Erythroblast (primary cell): ENCODE measurements at places on chromosomes 5 and 9.
A peak's percentile ranks its signal among the peaks of the same experiment; 100 is the strongest.

DNA sequence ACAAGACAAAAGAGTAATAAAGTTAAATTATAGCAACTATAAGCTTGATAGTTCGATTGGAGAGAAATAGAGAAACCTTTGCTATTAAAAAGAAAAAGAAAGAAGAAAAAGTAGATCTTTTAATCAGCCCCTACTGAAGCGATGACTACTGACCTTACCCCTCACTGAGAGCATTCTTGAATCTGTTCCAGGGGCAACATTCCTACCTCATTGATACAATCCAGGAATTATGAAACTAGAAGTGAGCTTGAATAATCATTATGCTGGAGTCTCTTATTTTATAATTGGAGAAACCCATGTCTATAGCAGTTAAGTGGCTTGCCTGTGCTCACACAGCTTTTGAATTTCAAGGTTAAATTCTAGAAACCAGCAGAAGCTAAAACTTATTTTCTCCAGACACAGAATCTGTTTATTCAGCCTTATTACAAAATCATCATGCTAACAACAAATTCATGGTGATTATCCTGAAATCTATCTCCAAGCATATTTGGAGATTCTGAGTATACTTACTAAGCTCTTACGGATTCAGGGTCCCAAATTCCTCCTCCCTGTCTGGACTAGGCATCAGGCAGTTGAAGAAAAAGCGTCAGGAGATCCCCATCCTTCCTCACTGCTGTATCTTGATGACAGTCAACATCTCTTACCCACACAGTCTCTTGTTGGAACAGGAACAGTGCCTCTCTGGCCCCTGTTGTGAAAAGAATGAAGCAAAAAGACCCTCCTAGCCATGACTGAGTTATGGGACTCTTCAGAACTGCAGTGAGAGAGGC is 547.6 kb upstream of the WWC1 start:
- no peak for DNase-seq

DNA sequence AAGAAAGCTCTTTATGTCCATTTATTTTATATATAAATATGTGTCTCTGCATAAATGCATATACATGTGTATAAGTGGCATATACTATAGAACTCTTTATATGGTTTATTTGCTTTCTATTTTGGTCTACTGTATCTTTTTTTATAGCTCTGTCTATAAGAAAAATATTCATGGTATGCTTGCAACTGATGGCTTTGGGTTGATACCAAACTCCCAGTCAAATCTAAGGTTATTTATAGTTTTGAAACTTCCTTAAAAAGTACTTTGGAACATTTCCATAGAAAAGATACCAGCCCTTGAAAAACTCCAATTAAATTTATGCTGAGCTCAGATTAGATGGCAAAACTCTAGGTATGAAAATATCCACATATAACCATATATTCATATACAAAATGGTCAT is 120.0 kb upstream of the KLF9 start:
- DNase-seq = no peak

- no peak for DNase-seq
Observed at GRCh38 chr5:55599148-55600050, 64.6 kb upstream of the PLPP1 start.

DNA sequence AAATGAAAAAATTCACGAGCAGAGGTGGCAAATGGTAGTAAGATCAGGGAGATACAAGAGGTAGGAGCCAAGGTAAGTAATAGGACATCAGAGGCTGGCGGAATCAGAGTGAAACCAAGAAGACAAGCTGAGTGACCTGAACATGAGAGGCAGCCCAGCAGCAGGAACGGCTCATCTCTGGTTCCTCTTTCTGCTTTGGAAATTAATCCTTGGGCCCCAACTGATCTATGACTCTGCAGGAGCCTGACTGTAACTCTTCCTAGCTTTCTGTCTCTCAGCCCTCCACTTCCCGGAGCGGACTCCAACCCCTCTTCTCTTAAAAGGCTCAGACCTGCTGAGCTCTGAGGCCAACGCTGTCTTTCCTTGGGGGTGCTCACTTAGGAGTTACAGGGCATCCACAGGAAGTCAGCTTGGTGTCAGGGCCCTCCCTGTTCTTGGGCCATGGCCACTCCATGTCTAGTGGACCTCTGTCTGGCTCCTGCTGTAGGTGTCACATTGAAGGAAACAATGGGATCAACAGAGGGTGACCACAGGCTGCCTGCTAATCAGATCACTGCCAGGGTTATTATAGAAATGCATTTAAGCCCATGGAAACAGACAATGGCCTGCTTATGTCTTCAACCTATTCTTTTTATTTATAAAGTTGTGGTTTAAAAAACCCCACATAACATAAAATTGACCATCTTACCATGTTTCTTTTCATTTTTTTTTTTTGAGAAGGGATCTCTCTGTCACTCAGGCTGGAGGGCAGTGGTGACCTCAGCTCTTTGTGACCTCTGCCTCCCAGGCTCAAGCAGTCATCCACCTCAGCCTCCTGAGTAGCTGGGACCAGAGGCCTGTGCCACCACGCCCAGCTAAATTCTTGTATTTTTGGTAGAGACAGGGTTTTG is 22.5 kb upstream of the SHB start:
- DNase-seq = no peak

- DNase-seq = no peak
Observed at GRCh38 chr9:129493002-129493705, 127.7 kb downstream of the C9orf50 start.

GRCh38 chr5:149912226-149912871 is 32.2 kb downstream of the PDE6A start:
- DNase-seq = peak; percentile 96

GRCh38 chr5:94577466-94578245 is 40.7 kb downstream of the KIAA0825 start:
- no peak for DNase-seq

- no peak for DNase-seq
Observed at GRCh38 chr9:97991818-97992217, 8.7 kb downstream of the ANP32B start.

GRCh38 chr9:26193237-26193636 is 515.0 kb upstream of the TUSC1 start:
- DNase-seq = no peak

DNA sequence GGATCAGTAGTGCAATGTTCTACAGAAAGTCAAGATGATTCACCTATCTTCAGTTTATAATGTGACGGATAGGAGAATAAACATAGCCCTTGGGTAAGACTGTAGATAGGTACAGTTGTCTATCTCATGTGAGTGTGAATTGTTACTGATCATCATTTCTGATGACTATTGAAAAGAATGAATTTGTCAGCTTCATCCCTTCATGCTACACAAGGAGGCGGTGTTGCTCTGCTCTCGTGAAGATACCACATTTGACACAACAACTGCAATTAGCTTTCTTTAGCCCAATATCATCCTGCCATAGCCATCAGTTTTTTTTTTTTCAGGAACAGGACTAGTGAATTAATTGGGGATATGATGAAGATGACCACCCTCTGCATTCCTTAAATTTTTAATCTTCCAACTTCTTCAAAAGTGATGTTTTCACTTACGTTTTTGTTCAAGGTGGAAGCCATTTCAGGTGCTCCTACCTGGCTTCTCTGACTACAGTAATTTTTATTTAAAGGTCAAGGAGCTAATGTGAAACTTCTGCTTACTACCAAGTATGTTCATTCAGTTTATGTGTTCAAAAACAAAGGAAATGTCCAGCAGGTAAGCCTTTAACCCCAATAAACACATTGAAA is 152.9 kb upstream of the MOCS2 start:
- peak; percentile 31 for DNase-seq

DNA sequence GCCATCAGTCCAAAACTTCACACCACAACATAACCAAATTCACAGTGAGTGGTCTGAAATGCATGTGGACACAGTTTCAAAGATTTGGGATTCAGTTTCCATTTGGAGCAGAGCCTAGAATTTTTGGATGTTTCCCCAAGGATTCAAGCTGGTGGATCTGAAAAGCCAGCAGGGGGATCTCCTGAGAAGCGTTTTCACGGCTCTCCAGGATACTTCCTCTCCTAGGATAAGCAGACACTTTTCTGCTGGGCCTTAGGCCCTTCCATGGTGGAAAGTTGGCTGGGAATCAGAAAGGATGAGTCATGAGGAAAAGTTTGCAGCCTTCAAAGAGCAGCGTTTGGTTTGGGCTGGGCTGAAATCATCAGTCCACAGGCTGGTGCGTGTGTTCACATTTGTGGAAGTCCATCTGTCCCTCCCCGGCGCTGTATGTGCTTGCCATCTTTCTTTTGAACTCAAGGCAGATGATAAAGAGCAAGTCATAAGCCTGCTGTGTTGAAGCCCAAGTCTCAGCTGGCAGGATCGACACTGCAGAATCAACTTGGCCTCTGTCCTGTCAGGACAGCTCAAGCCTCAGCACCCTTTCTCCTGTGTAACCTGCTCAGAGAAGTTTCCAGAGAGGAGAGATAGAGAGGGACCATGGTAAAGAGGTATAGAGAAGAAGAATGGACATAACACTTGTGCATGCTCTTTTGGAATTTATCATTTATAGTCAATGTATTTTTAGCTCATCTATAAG is 152.6 kb upstream of the MSX2 start:
- DNase-seq = no peak

DNA sequence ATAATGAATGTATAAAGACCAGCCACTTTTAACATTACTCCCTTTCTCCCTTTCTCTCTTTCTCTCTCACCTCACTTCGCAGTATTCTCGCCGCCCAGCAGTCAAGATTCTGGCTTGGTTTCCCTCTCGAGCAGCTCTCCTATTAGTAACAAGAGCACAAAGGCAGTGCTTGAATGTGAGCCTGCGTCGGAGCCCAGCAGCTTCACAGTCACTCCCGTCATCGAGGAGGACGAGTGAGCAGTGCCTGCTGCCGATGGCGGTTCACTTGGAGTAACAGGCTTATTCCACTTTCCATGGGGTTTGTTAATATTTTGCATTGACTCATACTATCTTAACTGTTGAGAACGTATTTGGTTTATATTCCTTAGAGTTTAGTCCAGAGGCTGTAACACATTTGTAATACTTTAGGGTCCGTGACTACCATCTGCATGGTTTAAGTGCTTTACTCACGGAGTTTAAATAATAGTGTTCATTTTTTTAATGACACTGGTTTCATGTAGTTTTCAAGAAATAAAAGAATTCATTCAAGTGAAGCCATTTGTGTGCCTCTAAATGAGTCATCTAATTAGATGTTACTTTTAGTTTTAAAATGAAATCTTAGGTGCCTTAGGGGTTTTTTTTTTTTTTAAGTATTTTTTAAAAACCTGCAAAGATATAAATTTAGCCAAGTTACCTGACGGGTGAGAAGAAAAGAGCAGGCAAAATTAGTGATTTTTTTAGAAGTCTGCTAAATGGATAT is 8.4 kb upstream of the DMRT3 start:
- no peak for DNase-seq

DNA sequence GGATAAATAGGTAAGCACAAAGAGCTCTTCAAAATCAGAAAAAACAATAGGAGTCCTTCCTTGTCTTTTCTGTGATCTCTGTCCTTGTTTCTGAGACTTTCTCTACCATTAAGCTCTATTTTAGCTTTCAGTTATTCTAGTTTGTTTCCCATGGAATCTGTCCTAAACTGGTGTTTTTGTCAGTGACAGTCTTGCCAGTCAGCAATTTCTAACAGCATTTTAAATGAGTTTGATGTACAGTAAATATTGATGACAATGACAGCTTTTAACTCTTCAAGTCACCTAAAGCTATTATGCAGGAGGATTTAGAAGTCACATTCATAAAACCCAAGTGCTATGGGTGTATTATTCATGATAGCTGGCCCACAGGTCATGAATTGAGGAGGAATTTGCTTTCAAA is 17.9 kb downstream of the TIGD6 start:
- no peak for DNase-seq

DNA sequence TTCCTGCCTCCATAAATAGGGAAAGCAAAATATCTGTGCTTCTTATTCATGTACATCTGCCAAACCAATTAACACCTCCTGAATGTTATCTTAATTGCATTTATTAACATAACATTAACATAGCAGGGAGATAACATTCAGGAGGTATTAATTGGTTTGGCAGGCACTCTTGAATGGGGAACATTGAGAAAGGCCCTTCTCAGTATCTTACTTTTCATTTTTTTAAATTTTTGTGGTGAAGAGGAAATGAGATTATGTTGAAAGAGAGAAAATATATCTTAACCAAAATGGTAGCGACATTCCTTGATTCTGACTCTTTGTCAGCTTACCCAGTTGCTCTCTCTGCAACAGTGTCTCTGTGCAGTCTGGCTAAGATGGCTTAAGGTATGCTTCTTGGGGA is 100.4 kb upstream of the TLE1 start:
- DNase-seq = no peak

GRCh38 chr5:142969624-142970439 is 199.7 kb downstream of the ARHGAP26 start:
- DNase-seq = no peak

DNA sequence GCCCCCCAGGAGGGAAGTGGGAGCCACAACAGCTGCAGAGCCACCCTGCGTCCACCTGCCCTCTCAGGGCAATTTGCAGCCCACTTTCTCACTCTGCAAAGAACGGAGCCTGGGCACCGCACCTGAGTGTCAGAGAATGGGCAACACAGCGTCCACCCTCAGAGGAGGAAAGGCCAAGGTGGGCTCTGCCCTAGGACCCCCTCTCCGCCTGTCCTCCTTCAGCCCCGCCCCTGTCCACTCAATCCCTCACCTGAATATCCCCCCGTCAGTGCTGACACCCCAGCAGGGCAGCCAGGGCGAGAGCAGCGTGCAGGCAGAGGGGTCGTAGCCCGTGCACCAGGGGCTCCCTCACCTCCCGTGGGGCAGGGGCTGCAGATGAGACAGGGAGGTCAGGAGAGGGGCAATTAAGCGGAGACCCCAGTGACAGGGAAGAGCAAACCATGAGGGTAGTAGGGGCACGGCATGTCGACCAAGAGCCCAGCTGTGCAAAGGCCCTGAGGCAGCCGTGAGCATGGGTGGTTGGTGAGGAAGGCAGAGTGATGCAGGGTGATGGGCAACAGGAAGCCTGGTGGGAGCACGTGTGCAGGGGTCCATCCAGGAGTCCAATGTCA is 140.3 kb downstream of the OLFM1 start:
- DNase-seq = no peak

DNA sequence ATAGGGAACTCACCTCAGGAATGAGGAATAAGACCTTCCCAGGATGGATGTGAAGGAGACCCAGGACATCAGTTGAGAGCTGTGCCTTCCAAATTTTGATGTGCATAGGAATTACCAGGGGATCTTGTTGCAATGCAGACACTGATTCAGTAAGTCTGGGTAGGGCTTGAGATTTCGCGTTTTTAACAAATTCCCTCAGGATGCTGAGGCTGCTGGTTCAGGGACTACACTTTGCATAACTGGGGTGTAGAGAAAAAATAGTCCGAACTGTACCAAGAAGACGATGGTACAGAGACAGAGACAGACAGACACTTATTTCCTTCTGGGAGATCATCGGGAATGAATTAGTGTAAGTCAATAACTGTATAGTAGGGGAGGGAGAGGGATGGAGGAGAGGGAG is 82.3 kb upstream of the FREM1 start:
- no peak for DNase-seq

DNA sequence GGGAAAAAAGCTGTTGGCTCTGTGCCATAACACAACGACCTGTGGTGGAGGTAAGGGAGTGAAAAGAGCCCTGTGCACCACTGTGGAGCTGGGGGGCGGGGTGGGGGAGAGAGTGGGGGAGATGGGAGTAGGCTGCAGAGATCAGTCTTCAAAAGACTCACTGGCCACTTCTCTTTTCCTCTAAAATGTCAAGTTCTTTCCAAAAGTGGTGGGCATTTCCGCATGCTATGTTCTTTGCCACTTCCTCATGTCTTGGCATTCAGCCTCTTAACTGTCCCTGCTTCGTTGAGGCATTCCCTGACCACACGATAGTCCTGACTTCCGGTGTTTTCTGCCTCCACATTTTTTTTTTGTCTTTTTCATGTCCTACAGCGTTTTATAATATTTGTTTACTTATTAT is 2.4 kb upstream of the PPP2R2B start:
- DNase-seq = no peak
